Activated naive CD4-positive, alpha-beta T cell treated with anti-CD3 and anti-CD28 coated beads for 36 hours (primary cell): ENCODE measurements at places on chromosomes 12 and 14. TPM values are rescaled to one million over a fixed set of nuclear protein-coding genes. Genes with fewer than 3 reads are reported as not detected.

- no peak for DNase-seq
These were observed 1766.9 kb upstream of the SEL1L start for GRCh38 chr14:83300476-83301064.

HOXC11 gene
- not detected for total RNA-seq

DNA sequence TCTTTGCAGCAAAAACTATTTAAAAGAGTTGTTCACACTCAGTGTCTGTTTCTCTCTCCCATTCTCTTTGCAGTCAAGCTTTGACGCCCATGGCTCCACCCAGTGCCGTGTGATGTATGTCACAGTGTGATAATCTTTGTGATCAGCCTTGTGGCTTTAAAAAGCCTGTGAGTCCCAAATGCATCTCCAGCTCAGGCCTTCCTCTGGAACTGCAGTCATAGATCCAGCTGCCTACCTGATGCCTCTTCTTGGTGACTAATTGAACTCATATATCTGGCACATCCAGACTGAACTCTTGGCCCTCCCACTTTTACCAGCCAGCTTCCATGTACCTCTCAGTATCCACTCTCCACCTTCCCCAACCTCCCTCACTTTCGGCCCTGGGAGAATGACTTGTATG lies 182.8 kb upstream of the ARHGAP5 start:
- no peak for DNase-seq

PPP1R1A gene
- total RNA-seq: not detected

- DNase-seq: no peak
These were observed 14.9 kb upstream of the HEATR5A start for GRCh38 chr14:31435276-31435675.

- DNase-seq: no peak
These were observed 41.7 kb upstream of the PTHLH start for GRCh38 chr12:28014196-28014595.

DNA sequence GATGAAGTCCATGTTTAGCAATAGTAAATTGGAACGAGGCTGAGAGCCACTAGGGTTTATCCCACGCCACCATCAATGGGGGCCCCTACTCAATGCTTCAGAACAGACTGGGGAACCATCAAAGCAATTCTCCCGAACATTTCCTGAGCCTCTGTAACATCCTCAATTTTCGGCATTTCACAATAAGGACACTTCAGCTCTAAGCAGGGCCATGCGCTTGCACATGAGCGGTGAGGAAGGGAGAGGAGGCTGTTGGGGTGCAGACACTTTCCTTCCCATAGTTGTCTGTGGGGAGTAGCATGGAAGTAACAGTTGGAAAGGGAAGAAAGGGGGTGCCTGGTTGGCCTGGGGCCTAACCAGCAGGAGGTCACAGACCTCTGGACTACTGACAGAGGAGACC lies 129.9 kb upstream of the PRMT8 start:
- DNase-seq: no peak

DNA sequence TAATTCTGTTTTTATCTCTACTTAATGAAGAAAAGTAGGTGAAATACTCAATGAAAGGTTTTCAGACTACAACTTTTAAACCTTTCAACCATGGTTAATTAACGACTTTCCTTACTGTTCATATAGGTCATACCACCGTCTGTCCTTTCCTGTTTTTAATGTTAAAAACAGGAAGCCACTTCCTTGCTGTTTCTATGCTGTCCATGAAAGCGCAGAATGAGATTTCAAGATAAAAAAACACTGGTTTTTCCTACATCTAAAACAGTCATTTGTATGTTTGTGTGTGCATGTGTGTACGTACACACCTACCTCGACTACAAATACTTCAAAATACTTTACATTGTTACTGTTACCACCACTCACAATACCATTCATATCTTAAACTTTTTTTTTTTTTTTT lies 27.3 kb downstream of the SPTLC2 start:
- no peak for DNase-seq
